ENCODE measurements at places on chromosomes 3 and 15.

- DNase-seq = no peak
Observed at GRCh38 chr15:68581725-68582124, 2.9 kb downstream of the CORO2B start.

DNA sequence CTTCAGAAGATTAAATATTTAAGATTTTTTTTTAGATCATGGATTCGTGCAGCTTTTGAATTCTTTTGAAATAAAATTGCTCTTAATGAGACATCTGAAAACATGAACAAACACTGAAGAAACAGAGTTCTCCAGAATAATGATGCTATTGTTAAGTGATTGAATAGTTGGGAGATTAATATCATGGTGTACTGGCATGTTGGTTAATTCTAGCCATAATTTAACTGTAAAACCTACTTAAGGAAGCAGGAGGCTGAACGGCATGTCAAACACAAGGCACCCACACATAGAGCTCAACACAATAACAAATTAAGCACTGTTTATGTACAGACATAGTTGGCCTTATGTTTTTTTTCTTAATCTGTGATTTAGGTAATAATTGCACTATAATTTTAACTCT lies 185.6 kb downstream of the RBMS3 start:
- no peak for DNase-seq

- DNase-seq = no peak
Observed at GRCh38 chr3:113354307-113354706, 87.0 kb downstream of the CFAP44 start.

GRCh38 chr15:56930669-56931313 lies 12.3 kb downstream of the TCF12 start:
- DNase-seq = no peak

Measured in hepatic stellate cell (primary cell).